CD4-positive, alpha-beta T cell treated with Interleukin-4 for 1 hour (primary cell): ENCODE measurements at places on chromosomes 16 and 17.

- no peak for DNase-seq
Measured at GRCh38 chr17:59002848-59003247, 103.8 kb downstream of the TRIM37 start.

- DNase-seq = no peak
Measured at GRCh38 chr17:69763503-69763902, 311.5 kb upstream of the KCNJ16 start.

GRCh38 chr17:81044428-81044763 lies 9.4 kb downstream of the BAIAP2 start:
- no peak for DNase-seq

DNA sequence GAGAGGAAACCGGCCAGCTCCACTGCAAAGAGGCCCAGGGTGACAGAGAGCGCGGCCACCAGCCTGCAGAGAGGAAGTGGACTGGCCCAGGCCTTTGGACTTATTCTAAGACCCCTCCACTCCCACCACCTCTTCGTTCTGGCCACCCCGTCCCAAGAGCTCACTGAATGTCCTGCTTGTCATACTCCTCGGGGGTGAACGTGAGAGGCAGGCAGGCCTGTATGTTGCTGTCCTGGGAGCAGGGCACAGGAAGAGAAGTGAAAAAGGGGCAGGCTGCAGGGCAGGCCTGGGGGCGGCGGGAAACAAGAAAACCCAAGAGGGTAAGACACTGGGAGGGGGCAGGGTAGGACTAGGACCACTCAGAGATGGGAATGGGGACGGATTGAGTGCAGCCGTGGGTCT lies 384 bp downstream of the TMEM107 start:
- no peak for DNase-seq

- DNase-seq = no peak
Measured at GRCh38 chr17:47967607-47968252, 3.2 kb upstream of the CDK5RAP3 start.

GRCh38 chr17:15891318-15891717 lies 53.6 kb upstream of the ADORA2B start:
- DNase-seq = no peak

DNA sequence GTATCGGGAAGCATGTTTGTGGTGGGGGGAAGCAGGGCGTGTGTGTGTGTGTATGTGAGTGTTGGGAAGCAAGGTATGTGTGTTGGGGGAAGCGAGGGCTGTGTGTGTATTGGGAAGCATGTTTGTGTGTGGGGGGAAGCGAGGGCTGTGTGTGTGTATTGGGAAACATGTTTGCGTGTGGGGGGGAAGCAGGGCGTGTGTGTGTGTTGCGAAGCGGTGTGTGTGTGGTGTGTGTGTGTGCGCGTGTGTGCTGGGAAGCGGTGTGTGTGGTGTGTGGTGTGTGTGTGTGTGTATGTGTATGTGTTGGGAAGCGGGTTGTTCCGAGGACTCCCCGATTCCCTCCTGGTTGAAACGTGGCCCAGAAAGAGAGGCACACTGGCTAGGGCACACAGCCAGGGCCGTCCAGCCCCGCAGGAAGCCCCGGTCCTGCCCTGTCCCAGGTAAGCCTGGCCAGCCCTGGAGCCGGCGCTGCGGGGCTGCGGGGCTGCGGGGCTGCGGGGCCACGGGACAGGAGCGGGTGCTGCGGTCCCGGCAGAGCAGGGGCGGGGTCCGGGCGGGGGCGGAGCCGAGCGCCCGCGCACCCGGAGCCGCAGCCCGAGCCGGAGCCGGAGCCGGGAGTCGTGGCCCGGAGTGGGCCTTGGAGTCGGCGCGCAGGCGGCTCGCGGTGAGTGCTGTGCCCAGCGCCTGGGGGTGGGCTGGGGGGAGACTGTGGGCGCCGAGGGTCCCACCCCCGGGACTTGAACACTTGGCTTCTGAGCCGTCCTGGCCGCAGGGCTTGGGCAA lies at the start of gene NOD2:
Gene NOD2 (plus strand): TSS at position 608 of the 783 bp plus-strand sequence. CDS start 5,890 bp downstream, outside the sequence.
- DNase-seq = peak; percentile 30

GRCh38 chr16:12199524-12199923 lies 223.0 kb downstream of the SNX29 start:
- no peak for DNase-seq

- DNase-seq = no peak
Measured at GRCh38 chr17:16652847-16653366, 743 bp downstream of the ZNF624 start.

GRCh38 chr16:60485872-60486489 lies 1550.3 kb downstream of the CDH8 start:
- DNase-seq = no peak

- DNase-seq = no peak
Measured at GRCh38 chr16:60929-61878, 7.6 kb downstream of the SNRNP25 start.

DNA sequence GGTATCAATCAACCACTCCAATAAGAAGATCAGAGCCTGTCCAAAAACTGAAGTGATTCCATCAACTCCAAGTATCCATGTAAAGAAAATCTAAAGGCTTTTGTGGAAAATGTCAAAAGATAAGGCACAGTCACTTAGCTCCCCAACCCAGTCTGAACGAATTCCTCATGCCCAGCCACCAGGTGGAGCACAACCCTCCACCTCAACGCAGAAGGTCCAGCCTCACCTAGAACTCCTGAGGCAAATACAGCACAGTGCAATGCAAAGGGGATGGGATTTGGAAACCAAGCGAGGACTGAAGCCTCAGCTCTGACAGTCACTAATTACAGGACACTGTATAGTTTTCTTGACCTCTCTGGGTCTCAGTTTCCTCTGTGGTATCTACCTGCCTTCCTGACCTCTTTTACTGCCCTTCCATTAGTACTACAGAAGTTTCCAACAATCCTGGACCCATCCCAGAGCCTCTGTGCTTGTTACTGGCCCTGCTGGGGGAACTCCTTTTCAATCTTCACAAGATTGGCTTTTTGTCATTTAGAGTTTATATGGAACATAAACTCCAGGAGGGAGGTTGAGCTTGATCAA lies 2.0 kb downstream of the NCBP3 start:
- DNase-seq = peak; percentile 54

GRCh38 chr16:50712560-50712898 lies 19.1 kb downstream of the NOD2 start:
- DNase-seq = no peak

DNA sequence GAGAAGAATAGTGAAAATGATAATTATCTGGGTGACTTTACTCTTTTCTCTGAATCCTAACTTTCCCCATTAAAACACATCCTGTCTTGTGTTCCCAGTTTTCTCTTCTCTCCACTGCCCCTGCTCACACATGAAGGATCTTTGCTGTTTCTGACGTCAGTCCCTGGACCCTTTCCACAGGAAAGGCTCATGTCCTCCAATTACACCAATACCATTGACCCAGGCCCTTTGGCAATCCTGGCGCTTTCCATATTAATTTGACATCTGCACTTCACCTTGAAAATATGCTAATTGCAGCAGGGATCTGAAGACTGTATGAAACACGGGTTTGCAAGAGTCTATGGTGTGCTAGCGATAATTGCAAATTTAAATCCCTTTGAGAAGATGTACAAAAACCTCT lies 170.2 kb upstream of the GOT2 start:
- DNase-seq = no peak

GRCh38 chr16:51553314-51553713 lies 402.2 kb upstream of the SALL1 start:
- DNase-seq = no peak

- no peak for DNase-seq
Measured at GRCh38 chr17:49985310-49985990, 9.6 kb downstream of the DLX3 start.

DNA sequence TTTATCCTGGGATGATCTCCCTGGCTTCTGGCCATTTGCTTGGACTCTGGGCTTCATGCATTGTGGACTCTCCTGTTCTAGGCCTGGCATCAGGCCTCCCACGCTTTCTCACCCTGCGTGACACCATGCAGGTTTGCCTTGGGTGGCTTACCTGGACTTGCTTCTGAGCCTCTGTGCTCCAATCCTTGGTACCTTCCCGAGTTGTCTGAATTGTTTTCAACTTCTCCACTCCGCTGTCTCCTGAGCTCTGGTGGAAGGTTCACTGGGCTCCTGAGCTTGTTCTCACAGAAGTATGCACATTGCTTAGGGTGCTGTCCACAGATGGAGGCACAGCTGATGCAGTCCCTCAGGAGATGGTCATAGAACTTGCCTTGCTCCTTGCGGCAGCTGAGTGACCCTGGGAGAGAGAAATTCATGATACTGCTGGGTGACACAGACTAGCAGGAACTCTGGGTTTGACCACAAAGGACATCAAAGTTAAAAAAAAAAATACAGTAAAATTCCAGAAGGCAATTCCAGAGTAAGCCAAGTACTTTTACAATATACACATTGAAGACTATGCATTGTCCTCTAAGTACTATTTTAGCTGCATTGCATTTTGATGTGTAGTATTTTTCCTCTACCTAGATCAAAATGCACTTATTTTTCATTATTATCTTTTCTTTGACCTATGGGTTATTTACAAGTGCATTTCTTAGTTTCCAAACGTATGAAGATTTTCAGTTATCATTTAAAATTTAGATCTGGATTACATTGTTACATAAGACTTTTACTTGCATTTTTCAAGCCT lies 23.1 kb downstream of the TNFRSF13B start:
- no peak for DNase-seq

DNA sequence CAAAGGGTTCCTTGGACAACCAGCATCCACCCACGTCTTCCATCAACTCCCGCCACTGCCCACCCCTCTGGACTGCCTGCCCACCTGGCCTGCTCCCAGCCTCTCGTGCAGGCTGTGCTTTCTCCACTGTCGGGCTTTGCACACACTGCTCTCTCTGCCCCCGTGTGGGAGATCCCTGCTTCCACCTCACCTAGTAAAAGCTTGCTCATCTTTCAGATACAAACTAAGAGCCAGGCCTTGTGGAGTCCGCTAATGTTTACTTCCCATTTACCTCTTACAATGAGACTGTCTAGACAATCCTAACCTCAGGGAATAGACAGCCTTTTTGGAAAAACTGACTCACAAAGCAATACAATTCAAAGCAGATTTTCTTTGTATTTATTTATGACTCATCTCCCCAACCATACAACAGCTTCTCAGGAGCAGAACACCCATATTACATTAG lies 67.6 kb downstream of the USP31 start:
- no peak for DNase-seq

DNA sequence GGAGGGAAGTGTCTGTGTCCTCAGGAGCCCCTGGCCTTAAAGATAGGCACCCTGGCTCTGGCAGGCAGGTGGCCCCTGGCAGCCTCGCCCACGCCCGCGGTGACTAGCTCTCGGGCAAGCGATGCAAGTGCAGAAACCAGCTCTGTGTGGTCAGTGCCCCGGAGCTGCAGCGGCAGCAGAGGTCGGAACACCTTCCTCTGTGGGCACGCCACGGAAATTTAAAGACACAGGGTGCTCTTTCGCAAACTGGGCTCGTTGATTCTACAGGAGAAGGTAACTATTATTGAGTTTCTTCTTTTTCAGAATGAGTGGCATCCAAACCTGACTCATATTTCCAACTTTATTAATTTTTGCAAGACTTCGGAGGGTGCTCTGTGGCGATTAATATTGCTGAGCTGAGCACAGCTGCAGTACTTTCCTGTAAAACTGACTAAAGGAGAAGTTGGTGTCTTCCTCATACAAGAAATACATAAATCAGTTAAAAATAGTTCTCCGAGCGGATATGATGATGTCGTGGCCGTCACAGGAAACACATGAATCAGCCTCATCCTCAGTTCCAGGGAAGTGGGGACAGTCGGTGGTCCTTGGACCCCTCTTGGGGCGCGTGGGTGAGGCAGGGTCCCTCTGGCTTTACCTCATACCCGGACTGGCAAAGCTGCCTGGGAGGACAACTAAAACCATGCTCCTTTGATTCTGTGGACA lies 120.2 kb downstream of the METRNL start:
- DNase-seq = peak; percentile 64

- no peak for DNase-seq
Measured at GRCh38 chr17:41101586-41102259, at the start of gene KRTAP4-16. TSS of gene KRTAP4-16 (minus strand) at chr17:41102209. CDS start at chr17:41102209, 0 bp downstream.

- no peak for DNase-seq
Measured at GRCh38 chr17:50961282-50962220, 95.4 kb upstream of the TOB1 start.

DNA sequence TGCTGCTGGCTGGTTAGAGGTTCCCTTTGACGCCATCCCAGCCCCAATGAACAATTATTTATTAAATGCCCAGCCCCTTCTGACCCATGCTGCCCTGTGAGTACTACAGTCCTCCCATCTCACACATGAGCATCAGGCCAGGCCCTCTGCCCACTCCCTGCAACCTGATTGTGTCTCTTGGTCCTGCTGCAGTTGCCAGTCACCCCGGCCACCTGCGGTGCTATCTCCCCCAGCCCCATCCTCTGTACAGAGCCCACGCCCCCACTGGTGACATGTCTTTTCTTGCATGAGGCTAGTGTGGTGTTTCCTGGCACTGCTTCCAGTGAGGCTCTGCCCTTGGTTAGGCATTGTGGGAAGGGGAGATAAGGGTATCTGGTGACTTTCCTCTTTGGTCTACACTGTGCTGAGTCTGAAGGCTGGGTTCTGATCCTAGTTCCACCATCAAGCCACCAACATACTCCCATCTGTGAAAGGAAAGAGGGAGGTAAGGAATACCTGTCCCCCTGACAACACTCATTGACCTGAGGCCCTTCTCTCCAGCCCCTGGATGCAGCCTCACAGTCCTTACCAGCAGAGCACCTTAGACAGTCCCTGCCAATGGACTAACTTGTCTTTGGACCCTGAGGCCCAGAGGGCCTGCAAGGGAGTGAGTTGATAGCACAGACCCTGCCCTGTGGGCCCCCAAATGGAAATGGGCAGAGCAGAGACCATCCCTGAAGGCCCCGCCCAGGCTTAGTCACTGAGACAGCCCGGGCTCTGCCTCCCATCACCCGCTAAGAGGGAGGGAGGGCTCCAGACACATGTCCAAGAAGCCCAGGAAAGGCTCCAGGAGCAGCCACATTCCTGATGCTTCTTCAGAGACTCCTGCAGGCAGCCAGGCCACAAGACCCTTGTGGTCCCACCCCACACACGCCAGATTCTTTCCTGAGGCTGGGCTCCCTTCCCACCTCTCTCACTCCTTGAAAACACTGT lies 11.3 kb downstream of the CX3CL1 start:
- no peak for DNase-seq

DNA sequence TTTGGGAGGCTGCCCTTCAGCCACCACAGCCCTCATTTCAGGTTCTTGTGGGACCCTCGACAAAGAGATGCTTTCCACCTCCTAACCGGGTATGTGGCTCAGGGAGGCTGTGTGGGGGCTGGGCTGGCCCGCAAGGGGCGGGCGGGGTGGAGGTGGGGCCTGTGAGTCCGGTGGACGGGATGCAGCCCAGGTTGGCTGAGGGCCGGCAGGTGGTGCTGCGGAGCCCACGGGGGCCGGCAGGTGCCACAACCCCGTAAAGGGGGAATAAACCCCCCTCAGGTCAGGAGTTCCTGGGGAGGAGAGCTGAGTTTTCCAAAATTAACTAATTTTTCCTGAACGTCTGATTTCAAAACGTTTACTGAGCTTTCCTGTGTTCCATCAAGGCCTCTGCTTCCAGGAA lies 4.9 kb upstream of the CIAO3 start:
- DNase-seq = no peak

DNA sequence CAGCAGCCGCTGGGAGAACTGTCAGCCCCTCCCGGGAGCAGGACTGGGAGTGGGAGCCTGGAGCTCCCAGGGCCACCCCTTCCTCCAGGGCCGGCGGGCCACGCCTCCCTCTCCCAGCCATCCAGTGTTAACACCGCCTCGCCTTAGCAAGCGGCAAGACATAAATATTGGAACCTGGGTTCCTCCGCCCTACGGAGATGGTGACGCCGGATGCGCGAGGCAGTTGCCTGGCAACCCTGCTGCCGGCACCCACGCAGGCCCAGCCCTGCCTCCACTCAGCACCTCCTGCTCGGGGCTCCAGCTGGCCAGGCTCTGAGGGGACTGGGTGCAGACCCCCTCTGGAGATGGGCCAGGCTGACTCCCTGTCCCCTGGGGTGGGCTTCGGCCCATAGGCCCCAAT lies 27.4 kb upstream of the CACNA1H start:
- no peak for DNase-seq
